NCI-H1694 treated with DMSO at 0.1 percent for 48 hours (cell line): ENCODE measurements at places on chromosomes 12 and 14.

DNA sequence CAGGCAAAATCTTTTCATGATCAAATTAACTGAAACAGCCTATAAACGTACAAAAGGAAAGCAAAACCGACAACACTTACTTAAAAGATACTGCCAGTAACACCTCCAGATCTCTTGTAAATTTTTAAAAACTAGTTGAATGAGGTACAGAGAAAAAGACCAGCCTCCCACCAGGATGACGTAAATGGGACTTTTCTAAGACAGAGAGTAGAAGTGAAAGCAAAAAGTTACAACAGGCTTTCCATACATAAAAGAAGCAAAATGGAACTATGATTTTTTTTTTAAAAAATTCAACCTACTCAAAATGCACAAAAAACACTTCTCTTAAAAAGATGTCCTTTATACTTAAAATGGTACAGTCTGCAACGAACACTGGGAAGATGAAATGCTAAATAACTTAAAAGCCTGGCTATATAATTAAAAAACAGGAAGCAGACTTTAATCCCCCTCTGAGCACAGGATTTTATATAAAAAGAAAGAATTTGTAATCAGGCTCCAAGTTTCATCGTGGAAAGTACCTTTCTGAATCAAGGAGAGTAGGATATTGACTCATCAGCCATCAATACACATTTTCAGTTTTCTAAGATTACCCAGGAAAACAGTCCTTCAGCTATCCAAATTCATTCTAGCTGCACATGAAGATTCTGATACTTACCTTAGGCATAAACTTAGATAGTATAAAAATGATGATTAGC lies 14.2 kb upstream of the MYO1A start:
- no peak for DNase-seq

DNA sequence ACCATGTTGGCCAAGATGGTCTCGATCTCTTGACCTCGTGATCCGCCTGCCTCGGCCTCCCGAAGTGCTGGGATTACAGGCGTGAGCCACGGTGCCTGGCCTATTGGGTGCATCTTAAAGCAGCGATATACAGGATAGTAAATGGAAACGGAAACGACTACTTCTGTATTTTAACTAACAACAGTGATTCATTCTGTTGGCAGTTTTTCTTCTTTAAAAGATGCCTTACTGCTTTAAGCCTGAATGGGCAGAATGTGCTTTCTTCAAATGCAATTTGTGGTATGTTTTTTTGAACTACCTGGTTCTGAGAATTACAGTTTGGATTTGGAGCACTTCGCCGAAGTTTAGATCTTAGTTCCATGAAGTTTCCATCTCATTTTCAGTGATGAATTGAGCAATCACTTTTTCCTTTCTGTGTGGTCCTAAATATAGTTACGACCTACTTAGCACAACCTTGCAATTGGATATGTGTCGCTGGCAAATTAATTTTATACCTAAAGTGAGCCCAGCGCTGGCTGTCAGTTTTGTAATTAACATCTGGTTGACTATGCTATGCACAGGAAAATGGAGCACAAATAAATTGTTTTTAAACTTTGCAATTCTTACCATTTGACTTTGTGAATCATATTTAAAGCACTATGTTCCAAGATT lies 53.6 kb upstream of the EIF5 start:
- DNase-seq: no peak

DNA sequence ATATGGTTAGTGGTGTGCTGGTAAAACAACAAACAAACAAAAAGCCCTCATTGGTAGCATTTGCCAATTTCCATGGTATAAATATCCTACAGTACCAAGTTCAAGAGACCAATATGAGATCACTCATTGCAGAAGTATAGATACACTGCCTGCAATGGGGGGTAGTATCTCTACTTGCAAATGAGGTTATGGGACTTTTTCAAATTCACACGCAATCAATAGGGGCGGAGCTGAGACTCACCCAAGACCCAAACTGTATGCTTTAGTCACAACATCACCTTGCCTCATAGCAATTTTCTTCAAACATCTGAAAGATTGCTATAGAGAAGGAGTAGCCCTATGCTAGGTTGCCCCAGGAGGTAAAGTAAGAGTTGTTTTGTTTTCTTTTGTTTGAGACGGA lies 93.7 kb downstream of the VCPKMT start:
- DNase-seq: no peak

- DNase-seq: no peak
Observed at GRCh38 chr12:111072299-111072698, 151.9 kb upstream of the MYL2 start.

- no peak for DNase-seq
Observed at GRCh38 chr12:14952299-14952921, 9.0 kb downstream of the ARHGDIB start.
